Stimulated activated CD8-positive, alpha-beta memory T cell treated with anti-CD3 and anti-CD28 coated beads, Interleukin-2, amount 100 ng/mL, for 48 hours (primary cell): ENCODE measurements at places on chromosomes 1 and 21.

GRCh38 chr21:34857874-34858273 is 189.1 kb downstream of the CLIC6 start:
- no peak for DNase-seq

DNA sequence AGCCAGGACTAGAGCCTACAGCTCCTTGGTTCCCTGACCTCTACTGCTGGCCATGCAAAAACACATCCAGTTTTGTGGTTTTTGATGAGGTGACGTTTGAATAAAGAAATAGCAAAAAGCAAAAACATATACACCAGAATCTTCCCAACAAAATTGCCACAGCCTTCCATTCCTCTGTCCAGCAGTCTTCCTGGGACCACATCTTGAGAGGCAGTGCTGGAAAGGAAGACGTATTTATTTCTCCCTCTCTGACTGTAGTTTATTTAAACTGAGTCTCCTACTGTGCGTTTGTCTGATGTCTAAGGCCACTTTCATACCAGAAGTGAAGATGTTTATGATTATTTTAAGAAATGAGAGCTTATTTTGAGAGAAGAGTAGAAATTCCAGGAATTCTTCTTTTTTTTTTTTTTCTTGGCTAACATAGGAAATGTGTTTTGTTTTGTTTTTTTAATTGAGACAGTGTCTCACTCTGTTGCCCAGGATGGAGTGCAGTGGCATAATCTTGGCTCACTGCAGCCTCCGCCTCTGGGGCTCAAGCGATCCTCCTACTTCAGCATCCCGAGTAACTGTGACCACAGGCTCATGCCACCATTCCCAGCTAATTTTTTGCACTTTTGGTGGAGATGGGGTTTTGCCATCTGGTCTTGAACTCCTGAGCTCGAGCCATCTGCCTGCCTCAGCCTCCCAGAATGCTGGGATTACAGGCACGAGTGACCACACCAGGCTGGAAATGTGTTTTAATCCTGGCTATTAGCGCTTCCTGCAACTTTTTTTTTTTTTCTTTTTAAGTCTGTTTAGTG is 118.5 kb downstream of the ITSN1 start:
- DNase-seq = no peak

DNA sequence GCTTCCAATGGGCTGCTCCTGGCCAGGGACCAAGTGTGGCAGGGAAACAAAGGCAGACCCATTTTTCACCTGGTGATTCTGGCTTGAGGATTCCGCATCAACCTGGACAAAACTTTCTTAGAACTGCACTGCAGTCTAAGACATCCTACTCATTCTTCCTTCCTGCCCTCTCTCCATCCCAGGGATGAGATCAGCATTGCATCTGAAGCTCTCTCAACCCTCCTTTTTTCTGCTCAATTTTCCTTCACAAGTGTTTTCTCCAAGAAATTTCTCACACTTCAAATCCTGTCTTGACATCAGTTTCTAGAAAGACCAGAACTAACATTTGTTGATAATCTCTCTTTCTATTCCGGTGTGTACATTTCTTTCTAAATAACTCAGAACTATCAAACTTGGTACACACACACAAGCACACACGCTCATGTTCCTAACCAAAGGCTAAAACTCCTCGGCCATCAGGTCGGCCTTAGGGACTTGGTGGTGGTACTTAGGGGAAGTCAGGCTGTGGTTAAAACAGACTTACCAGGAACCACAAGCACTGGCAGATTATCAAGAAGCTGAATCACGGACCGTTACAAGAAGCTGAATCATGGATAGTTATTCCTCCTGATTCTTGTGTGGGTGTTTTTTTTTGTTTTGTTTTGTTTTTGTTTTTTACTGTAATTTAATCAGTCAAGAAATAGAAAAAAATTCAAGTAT is 21.0 kb upstream of the CXADR start:
- DNase-seq = no peak

GRCh38 chr1:74857676-74858075 is 124.7 kb downstream of the TYW3 start:
- DNase-seq = no peak

DNA sequence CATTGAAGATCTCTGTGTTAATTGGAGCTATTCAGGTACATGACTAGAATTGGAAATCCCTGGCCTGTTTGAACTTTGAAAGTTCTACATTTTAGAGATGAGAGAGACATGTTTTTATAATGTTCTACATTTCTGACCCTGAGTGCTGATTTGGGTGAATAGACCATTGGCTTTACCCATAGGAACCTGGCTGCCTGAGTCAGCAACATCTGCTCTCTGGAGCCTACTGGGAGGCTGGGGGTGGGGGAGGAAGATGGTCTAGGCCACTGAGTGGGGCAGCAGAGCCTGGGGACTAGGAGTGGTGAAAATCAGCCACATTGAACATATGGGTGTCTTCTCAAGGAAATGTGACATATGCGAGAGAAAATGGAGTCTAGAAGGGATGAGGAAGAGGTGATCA is 1.4 kb upstream of the VANGL1 start:
- DNase-seq = no peak

DNA sequence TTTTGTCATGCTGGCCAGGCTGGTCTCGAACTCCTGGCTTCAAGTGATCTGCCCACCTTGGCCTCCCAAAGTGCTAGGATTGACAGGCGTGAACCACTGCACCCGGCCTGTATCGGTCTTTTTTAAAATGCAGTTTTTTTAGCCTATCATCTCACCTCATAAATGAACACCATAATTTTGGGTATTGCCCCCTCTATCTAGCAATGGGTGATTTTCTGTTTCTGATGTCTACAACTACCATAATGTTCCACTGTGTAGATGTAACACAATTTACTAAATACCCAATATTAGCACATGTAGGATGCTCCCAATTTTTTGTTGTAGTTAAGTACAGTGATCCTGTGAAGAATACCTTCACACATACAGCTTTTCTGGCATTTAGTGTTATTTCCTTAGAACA is 2.0 kb upstream of the CAMTA1 start:
- no peak for DNase-seq

GRCh38 chr21:36127250-36127904 is 7.5 kb upstream of the CBR3 start:
- no peak for DNase-seq

- no peak for DNase-seq
Observed at GRCh38 chr1:4564051-4564450, 90.4 kb upstream of the AJAP1 start.
